ENCODE measurements at places on chromosomes 4 and X.
A peak's percentile ranks its signal among the peaks of the same experiment; 100 is the strongest.

GRCh38 chr4:165199722-165200121 lies 7.6 kb upstream of the KLHL2 start:
- DNase-seq = no peak

- no peak for DNase-seq
Measured at GRCh38 chr4:146585761-146586333, 52.8 kb upstream of the POU4F2 start.

DNA sequence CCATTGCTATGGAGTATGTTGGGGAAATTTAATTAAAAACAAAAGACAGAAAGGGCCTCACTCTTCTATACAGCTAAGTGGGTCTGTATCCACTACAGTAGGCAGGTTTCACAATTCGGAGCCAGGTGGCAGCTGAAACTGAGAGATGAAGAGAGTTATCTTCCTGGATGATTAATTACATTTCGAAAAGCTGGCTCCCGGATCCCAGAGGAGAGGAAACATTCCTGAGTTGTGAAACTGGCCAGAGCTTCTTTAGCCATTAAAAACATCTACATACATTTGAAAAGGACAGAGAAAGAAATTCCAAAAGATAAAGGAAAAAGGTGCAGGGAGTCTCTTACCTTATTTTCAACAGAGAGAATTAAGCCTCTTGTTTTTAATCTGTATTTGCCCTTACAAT lies 15.5 kb upstream of the PDZD4 start:
- no peak for DNase-seq

- DNase-seq = no peak
Measured at GRCh38 chrX:148806145-148806870, 305.9 kb downstream of the AFF2 start.

GRCh38 chrX:3788494-3789233 lies 75.2 kb upstream of the PRKX start:
- no peak for DNase-seq

DNA sequence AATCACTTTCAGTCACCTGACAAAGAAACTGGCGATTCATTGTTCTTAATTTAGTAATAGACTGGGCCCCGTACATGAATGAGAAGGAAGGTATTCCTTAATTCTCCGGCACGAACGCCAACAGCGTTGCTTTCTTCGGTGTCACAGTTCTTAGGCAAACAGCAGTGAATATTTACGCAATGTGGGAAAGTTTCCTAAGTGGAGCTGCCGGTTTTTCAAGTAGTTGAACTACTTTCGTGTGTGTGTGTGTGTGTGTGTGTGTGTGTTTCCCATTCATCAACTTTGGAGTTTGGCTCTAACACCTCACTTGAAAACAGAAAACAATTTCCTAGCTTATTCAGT lies 651 bp downstream of the NXT2 start:
- DNase-seq = no peak

- no peak for DNase-seq
Measured at GRCh38 chr4:74112399-74113105, 13.6 kb upstream of the CXCL2 start.

GRCh38 chr4:93237521-93237920 lies 591.0 kb upstream of the ATOH1 start:
- DNase-seq = no peak

DNA sequence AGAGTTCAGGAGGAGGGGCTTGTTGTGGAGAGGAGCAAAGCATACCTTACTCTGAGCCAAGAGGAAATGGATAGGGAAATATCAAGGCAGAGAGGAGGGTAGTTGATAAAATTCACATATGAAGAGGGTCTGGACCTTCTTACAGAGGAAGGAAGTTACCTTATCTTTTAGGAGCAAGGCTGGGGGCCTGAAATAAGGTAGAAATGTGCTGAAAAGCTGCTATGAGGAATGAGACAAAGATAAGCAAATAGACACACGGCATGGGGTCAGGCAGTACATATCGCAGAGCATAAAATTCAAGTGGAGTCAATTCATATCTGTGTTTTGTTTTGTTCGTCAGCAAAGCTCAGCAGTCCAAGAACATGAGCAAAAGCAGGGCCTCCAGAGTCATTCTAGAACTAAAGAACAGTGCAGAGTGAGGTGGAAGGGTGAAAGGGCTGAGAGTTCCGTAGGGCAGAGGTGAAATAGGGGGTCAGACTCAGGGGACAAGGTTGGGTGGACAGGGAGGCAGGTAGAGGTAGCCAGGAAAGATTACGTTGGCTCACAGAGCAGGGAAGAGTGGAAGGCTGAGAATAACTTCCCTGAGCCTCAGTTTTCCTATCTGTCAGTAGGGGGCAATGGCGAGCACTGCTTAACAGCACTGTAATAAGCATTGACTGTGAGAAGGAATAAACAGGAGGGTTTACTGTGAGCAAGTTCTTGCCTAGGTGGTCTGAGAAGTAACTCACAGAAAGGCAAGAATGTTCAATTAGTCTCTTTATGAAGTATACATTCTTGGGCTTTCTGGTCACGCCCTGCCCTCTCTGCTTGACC lies 9.2 kb downstream of the VSIG4 start:
- DNase-seq = peak; percentile 60

DNA sequence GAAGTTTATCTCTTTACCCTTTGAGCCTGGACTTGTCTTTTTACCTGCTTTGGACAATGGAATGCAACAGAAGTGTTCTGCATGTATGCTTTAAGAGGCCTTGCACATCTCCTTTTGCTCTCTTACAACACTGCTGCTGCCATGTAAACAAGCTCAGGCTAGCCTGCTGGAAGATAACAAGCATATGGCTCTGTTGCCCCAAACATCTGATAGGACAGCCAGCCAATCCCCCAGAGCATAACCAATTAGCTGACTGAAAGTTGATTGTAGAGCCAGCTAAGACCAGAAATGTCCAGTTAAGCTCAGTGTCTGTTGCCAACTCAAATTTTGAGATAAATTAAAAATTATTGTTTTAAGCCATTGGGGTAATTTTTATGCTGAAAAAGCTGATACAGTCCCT lies 510.6 kb upstream of the CNKSR2 start:
- DNase-seq = no peak

DNA sequence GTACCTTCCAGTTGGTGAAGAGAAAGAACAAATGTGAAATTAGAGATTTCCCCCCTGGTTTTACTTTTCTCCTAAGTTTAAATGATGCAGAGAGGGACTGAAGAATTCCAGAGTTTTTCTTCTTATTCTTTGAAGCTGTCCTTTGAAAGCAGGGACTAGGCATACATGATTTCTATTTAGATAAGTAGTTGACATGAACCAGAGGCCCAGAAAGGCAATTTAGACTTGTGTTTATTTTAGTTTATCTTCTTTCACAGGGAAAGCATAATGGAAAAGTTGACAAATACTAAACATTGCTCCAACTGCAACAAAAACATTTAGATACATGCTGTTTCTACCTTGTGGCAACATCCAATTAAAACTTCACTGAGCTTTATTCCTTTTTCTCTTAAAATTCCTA lies 32.0 kb downstream of the PTPN13 start:
- no peak for DNase-seq

DNA sequence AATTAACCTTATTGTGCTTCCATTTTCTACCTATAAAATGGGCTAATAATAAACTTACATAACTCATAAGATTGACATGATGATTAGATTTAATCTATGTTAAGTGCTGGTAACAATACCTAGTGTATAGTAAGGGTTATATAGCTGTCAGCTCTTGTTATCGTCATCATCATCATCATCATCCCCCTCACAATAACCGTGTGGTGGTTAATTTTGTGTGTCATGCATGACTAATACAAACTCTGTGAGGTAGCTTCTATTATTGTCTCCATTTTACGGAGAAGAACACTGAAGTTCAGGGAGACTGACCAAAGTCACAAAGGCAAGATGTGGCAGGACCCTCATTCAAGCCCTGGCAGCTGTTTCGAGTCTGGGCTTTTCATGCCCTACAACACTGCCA lies 211.3 kb downstream of the PALLD start:
- DNase-seq = no peak

- no peak for DNase-seq
Measured at GRCh38 chr4:85787133-85787532, 312.2 kb downstream of the ARHGAP24 start.

GRCh38 chr4:64799751-64800150 lies 390.5 kb upstream of the TECRL start:
- DNase-seq = no peak

GRCh38 chrX:35289952-35290351 lies 347.4 kb downstream of the FAM47B start:
- no peak for DNase-seq

DNA sequence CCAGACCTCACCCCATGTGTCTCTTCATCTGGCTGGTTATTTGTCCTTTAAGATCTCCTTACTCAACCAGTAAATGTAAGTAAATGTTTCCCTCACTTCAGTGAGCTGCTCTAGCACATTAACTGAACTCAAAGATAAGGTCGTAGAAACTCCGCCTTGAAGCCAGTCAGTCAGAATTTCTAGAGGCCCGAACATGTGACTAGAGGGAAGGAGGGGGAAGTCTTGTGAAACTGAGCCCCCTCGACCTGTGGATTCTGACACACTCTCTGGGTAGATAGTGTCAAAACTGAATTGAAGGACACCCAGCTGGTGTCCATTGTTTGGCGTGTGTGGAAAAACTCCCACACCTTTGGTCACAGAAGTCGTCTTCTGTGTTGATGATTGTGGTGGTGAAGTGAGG lies 933.9 kb downstream of the ADGRL3 start:
- DNase-seq = no peak

DNA sequence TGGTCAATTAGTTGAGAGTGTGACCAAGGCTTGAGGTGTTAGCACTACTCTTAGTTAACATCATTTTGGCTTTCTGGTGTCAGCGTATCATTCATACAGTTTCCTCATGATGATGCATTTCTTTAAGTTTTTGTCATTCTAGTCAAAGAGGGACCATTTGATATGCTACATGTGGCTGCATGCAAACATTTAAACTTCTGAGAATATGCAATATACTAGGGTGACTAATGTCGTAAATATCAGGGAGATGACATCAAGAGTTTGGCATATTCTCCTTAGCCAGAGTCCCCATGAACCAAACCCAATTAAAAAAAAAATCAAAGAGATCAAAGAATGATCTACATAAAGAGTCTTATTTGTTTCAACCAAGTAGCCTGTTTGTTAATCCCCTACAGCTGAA lies 537.4 kb upstream of the PCDH7 start:
- DNase-seq = no peak

DNA sequence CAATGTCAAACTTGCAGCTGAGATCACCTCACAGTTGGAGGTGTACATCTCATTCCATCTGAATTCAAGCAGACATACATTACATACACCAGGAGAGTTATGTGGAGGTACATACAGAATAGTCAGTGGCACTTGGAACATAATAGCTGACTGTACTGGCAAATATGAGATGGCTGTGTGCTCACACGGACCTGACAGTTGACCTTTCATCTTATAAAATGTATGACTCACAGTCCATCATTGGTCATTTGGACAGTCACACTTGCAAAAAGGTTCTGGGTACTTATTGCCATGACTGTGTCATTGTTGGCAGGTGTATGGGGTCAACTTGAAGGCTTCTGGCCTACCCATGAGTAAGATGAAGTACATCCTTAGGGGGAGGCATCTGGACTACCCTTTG lies 88.6 kb upstream of the WDR1 start:
- DNase-seq = no peak

DNA sequence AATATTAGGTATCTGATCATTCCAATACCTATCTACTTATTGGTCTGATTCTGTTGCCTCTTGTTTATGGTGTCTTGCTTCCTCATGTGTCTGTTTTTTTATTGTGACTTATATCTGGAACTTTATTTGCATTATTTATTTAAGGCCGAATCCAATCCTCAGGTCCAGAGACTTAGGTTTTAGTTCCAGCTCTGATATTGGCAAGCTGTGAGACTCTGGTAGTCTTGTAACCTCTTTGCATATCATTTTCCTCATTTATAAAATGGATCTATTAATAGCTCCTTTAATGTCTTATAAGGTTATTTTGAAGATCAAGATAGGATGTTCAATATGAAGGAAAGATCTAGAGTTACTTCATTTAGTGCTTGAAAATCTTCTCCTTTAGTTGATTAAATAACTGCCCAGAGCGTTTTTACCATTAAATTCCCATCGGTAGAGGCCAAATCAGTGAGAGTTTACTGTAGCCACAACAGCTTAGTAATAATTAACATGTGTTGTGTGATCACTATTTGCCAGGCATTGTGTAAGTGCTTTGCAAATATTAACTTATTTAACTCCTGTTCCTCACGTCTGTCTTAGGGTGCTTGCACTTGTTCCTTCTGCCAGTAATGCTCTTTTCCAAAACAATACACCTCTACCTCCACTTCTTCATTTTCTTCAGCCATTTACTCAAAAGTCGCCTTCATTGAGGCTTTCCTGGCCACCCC lies 82.2 kb downstream of the CC2D2A start:
- no peak for DNase-seq

GRCh38 chr4:119648398-119648797 lies 19.8 kb upstream of the PDE5A start:
- no peak for DNase-seq

DNA sequence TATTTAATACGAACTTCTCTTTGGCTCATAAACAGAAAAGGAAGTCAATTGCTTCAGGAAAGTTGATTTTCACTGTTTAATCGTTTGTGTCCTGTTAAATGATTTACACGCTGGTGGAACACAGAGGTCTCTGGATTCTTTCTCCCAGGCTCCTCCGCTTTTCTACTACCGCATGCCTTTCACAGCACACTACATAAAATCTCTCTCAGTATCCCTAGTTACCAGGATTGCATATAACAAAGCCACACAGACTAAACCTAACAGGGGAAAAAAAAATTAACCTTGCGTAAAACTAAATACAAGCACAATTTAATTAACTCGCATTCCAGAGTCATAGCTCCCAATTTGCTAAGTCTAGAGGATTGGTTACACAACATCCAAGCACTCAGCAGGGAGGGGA lies 133.9 kb downstream of the CORIN start:
- no peak for DNase-seq

GRCh38 chrX:39577206-39577984 lies 520.4 kb downstream of the BCOR start:
- no peak for DNase-seq

DNA sequence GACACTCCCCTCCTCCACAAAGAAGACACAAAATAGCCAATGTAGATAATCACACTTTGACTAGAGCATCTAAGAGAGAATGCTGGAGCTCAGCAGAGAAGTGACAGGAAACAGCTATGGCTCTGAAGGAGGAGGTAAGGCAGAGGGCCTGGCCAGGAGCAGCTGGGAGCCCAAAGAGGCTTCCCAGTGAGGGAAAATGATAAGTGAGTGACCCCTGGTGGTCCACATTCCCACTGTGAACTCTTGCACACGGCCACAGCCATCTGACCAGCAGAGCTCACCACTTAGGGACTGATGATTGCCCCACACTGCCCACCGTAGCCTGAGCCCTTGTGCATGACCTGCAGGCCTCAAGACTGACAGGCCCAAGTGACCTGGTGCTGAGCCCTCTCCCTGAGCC lies 162.7 kb upstream of the GALNTL6 start:
- no peak for DNase-seq

- no peak for DNase-seq
Measured at GRCh38 chr4:96295143-96295741, 455.3 kb downstream of the PDHA2 start.

- no peak for DNase-seq
Measured at GRCh38 chrX:151996347-151996746, 21.9 kb upstream of the GABRE start.

Measured in naive thymus-derived CD8-positive, alpha-beta T cell (primary cell).